ENCODE measurements at places on chromosomes 7 and 10.

DNA sequence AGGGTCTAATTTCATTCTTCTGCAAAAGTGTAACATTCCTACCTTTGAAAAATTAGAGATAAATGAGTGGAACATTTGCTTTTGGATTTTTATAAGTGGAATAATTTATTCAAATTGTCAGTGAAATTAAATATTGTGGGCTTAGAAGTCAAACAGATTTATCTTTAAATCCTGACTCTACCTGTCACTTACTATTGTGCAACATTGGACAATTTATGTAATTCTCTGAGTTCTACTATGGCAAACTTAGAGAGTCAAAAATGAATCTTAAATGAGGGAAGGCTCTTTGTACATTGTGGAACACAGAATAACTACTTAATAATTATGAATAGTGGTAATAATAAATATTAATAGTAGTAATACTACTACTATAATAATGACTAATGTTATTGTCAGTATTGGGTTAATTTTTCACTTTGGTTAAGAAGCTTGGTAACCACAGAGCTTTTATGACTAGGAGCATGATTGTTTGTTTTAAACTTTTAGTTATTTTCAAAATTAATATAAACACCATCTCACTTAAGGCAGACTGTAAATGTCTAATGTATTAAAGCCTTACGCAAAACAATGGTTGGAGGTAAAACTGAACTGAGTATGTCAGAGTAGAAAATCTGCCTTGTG lies 70.0 kb downstream of the PRKG1 start:
- DNase-seq: no peak

DNA sequence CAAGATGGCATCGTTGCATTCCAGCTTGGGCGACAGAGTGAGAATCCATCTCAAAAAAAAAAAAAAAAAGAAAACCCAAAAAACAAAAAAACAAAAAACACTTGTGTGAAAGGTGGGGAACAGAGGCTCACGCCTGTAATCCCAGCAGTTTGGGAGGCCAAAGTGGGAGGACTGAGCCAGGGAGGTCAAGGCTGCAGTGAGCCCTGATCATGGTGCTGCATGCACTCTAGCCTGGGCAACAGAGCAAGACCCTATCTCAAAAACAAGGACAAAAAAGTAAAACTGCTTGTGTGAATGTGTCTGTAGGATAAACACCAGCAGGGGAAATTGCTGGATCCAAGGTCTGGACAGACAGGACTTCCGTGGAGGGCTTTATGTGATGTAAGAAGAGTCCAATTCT lies 4.5 kb downstream of the PAOX start:
- no peak for DNase-seq

DNA sequence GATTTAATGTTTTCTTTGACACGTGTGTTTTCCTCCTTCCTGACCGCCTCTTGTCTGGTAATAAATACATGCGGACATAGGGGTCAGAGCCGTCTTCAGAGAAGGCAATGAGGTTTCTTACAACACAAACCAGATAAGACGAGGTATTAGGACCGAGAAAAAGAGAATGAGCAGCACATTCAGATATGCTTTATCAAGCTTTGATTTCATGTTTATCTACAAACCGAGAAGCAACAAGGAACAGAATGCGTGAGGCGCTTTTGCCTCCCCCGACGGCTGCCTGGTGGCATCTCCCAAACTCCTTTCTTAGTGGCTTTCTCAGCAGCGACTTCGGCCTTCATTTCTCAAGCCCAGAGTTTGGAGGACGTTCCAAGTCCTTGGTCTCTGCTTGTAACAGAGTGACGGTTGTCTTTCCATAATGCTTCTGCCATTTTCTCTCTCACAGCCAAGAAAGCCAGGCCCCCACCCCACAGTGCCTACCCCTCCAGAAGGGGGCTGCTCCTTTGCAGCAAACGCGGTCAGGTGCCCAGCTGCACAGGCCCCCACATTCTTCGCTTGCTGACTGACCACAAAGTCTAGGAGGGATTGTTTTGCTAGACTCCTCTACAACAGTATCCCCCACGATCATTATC lies 32.6 kb upstream of the NCAPG2 start:
- no peak for DNase-seq

GRCh38 chr10:34183016-34183796 lies 631.9 kb downstream of the PARD3 start:
- no peak for DNase-seq

DNA sequence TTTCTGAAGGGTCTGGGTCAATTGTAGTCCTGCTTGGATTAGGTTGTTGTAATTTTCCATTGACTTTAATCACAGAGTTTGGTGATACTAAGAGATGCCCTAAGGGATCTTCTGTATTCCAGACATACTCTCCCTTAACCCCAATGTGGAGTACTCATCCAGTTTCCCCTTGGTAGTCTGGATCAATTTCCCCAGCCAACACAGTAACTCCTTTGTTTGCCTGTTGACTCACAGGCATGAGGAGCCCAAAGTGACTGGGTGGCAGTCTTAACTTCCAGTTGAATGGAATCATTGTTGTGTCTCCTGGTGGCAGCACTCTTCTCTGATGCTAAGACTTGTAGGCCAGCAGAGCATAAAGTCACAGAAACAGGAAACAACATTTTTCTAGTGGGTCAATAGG lies 41.5 kb upstream of the PIK3CG start:
- no peak for DNase-seq

Measured in BE2C (cell line).